Esophagus squamous epithelium (tissue), 5 donors: ENCODE measurements at places on chromosomes 1 and 21.

- DNase-seq: no peak
Observed at GRCh38 chr21:44890961-44891541, 17.6 kb upstream of the PTTG1IP start.

DNA sequence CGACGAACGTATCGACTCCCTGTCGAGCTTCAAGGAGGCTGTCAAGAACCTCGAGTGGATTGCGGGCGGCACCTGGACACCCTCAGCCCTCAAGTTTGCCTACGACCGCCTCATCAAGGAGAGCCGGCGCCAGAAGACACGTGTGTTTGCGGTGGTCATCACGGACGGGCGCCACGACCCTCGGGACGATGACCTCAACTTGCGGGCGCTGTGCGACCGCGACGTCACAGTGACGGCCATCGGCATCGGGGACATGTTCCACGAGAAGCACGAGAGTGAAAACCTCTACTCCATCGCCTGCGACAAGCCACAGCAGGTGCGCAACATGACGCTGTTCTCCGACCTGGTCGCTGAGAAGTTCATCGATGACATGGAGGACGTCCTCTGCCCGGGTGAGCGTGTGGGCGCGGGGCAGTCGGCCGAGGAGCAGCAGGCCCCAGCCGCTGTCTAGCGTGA lies 28.0 kb downstream of the COL6A2 start:
- no peak for DNase-seq

DNA sequence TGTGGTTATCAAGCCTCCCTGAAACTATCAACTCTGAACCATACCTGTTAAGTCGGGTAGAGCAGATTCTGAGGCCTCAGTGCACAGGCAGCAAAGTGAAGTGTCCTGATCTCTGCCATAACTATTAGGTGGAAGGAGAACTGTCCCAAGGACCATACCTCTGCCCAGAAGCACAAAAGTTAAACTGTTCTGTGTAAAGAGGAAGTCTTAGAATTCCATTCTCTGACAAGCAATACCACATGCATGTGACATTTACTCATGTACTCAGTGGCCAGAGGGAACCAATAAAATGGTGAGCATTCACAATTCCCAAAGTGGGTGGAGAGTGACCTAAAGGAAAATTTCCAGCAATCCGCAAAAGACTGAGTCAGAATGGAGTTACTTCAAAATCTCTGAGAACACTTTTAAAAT lies 61.0 kb downstream of the TOR3A start:
- no peak for DNase-seq

- DNase-seq: no peak
Observed at GRCh38 chr1:42258218-42258617, 76.8 kb downstream of the FOXJ3 start.

- DNase-seq: no peak
Observed at GRCh38 chr1:31834501-31834900, 18.7 kb upstream of the SPOCD1 start.

- DNase-seq: no peak
Observed at GRCh38 chr1:65832296-65832695, 39.6 kb downstream of the PDE4B start.

DNA sequence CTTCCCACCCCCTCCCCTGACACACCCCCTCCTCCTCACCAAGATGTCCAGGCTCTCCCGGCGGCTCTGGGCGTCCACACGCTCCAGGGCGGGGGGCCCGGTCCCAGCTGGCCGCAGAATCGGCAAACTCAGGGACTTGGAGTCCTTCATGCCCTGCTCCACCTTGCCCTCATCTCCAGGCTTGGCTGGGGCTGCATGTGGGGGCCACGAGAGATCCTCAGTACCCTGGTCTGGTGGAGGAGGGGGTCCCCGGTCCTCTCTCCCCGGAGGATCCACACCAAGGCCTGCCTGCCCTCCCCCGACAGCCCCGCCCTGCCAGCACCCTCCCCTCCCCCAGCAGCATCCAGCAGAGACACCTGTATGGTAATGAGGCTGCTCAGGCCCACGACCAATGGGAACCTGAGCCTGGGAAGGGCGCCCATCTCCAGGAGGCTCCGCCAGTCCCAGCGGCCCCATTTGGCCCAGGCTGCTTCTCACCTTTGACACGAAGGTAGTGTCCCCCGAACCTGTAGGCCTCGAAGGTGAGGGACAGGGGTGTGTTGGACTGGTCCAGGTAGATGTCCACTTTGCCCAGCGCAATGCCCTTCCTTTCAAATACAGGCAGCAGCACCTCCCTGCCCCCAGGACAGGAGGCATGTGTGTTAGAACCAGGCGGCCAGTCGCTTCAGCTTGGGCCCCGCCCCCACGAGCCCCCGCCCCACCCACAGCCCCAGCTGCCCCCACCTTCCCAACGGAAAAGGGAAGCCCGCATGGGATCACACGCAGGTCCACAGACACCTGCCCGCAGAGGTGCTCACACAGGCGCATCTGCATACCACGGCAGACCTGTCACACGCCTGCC lies 8.2 kb upstream of the TNFRSF25 start:
- no peak for DNase-seq

- DNase-seq: no peak
Observed at GRCh38 chr1:240194120-240194519, 102.4 kb downstream of the FMN2 start.

DNA sequence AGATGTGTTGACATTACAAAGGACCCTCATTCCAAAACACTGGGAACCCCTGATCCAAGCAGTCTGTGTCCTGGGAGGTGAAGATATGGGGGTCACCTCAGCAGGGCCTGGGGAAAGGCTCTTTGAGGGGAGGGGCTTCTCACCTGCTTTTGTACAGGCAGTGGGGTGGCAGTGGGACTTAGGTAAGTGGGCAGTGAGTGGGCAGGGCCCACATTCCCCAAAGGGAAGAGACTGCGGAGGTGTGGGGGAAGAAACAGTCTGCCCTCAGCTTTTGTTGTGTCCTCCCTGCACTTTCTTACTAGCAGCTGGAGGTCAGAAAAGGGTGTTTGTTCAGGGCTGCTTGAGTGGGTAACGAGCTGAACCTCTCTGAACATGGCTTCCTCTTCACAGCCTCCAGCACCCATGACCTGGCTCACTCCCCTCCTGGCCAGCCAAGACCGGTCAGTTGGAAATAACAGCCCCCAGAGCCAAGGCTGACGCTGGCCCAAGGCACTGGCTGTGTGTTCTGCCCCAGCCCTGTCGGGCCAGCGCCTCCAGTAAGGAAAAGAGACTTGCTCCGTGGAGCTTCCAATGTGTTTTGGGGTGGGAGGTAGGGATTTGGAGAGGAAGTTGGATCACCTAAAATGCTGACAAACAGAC lies 173.5 kb downstream of the PSMG1 start:
- DNase-seq: no peak

- DNase-seq: no peak
Observed at GRCh38 chr1:211469938-211470529, 21.9 kb downstream of the RD3 start.

DNA sequence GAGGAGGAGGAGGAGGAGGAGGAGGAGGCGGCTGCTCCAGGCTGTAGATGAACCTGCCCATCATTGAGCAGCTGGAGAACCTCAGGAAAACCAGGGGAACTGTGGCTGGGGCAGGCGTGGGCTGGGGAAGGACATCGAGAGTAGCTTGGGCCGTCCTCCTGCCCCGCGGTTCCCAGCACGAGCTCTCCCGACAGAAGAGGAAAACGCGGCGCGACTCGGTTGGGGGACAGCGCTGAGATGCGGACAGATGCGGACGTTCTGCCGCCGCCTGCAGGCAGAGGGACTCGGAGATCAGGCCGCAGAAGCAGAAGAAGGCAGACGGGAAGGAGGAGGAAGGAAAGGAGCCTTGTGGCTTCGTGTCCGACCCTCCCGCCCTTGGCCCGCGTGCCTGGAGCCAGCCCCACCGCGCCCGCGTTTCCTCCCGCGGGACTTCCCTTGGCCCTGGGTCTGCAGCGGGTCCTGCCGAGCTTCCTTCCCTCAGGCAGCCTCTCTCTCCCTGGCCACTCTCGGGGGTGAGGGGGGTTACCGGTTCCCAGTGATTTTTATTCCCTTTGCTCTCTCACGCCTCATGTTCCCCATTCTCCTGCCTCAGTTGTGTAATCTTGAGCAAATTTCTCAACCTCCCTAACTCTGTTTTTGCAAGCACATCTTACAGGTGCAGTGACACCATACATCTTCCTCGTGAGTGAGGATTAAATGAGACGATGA lies 1.7 kb upstream of the TNFRSF9 start:
- no peak for DNase-seq

DNA sequence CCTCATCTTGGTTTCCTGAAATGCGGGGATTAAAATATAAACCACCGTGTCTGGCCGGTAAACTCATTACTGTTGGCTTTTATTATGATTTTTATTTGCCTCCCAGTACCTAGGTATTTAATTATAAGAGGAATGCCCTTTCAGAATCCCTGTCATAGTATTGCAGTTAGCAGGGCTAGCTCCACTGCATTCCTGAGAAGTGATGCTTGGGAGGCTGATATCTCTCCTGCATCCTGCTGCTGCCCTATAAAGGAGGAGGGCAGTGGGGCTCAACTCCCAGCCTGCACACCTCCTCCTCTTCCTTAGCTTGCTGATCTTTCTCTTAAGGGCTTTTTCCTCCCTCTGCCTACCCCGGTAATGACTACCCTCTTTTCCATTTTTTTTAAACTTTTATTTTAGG lies 19.9 kb upstream of the DISC1 start:
- no peak for DNase-seq

- no peak for DNase-seq
Observed at GRCh38 chr1:89298461-89298860, 25.8 kb upstream of the GBP5 start.
